ENCODE measurements at places on chromosomes 16 and 17.

GRCh38 chr16:56163938-56164337 lies 27.4 kb upstream of the GNAO1 start:
- no peak for DNase-seq

GRCh38 chr17:27333410-27333980 lies 39.6 kb downstream of the WSB1 start:
- no peak for DNase-seq

DNA sequence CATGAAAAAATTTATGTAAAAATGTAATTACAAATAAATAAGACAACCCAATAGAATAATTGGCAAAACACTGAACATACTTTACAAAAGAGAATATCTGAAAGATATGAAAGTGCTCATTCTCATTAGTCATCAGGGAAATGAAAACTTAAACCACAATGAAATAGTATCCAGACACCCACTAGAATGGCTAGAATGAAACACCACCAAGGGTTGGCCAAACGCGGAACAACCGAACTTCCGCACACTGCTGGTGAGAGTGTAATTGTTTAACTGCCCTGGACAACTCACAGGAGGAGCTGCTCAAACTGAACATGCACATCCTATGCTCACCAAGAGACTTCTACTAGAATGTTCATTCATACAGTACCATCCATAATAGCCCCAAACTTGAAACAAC lies 5.8 kb upstream of the ZDHHC7 start:
- DNase-seq = no peak

GRCh38 chr17:339193-340061 lies 13.2 kb downstream of the RPH3AL start:
- DNase-seq = no peak

GRCh38 chr17:45256114-45256966 lies 5.6 kb downstream of the SPATA32 start:
- DNase-seq = no peak

DNA sequence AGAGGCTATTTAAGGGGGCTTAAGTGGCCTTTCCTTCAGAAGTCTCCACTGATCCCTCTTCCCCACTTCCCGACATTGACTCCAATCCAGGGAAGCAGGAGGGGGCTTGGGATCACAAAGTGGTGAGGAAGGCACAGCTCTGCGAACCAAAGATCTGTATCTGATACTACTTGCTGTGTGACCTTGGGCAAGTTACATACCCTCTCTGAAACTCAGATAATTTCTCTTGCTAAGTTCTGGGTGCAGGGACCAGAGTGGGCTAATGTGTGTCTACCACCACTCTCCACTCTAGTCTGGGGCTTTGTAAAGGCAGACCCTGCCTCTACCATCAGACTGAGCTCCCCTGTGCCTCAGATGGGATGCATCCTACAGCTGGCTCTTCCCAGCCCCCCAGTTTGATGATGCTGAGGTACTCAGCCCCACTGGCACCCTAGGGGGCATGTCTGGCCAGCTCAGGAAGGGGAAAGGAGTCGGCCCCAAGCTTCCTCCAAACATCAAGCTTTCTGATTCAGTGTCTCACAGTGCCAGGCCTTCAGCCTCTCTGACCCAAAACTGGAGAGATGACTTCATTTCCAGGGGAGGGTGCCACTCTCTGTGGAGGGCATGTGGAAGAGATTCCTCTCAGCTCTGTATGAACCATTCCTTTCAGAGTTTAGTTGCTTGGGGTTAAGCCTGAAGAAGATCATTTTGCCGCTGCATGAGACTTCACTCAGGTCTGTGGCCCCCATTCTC lies 10.9 kb downstream of the DLX4 start:
- DNase-seq = no peak

GRCh38 chr16:62190426-62190825 lies 154.2 kb upstream of the CDH8 start:
- no peak for DNase-seq

DNA sequence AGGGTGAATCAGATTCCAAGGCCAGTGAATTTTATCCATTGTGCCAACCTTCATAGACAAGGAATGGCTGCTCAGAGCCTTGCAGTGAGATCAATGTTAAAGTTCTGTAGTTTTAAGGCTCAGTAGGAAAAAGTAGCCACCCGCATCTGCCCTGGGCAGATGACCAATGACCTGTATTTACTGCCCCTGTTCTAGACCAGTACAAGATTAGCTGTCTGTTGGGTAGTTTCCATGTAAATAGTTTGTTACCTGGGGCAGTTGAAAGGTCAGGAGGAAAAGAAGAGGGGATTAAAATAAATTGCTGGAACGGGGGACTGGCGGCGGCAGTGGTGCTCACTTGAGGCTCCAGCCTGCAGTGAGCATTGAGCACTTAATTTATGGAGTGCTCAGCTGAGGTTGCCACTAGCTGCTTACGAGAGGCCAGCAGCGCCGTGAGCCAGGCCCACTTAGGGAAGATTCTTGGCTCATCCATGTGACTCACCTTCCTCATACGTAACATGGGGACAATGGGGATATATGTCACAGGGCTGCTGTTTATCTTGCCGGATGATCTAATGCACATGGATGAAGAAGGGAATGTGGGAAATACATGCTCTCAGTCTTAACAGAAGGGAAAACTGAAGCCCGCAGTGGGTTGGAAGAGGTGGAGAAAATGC lies 10.7 kb upstream of the NOS2 start:
- no peak for DNase-seq

DNA sequence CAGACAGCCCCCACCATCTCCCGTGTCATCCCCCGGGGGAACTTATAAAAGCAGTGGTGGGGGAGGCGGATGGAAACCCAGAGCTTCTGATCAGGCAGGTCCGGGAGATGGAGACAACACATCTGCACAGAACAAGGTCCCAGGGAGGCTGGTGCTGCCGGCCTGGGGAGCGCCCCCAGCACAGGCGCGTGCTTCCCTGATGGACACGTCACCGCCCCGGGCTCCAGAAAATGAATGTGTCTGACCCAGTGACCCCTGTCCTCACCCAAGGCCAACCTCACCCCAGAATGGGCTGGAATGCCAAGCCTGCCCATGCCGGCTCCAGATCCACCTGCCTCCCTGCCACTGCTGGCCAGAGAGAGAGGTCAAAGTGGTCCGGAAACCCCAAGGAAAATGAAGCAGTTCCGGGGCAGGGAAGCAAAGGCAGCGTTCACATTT lies 12.5 kb downstream of the SLC7A5 start:
- no peak for DNase-seq

- DNase-seq = no peak
Observed at GRCh38 chr17:17564323-17564722, 27.2 kb downstream of the PEMT start.

DNA sequence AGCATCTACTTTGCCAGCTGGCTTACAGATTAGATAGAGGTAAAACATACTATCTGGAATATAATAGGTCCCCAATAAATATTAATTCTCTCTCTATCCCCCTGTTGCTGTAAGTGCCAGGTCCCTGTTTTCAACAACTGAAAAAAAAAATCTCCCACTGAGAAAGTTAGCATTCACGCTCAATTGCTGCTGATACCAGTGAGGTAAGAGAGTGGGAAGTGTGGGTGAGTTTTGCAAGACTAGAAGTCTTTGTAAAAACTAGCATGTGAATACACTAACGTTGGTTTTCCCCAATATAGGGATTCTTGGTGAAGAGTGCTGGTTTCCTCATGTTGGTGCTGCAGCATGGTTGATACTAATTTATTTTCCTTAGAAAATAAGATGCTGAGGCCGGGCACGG lies 11.7 kb upstream of the TAOK1 start:
- DNase-seq = no peak

DNA sequence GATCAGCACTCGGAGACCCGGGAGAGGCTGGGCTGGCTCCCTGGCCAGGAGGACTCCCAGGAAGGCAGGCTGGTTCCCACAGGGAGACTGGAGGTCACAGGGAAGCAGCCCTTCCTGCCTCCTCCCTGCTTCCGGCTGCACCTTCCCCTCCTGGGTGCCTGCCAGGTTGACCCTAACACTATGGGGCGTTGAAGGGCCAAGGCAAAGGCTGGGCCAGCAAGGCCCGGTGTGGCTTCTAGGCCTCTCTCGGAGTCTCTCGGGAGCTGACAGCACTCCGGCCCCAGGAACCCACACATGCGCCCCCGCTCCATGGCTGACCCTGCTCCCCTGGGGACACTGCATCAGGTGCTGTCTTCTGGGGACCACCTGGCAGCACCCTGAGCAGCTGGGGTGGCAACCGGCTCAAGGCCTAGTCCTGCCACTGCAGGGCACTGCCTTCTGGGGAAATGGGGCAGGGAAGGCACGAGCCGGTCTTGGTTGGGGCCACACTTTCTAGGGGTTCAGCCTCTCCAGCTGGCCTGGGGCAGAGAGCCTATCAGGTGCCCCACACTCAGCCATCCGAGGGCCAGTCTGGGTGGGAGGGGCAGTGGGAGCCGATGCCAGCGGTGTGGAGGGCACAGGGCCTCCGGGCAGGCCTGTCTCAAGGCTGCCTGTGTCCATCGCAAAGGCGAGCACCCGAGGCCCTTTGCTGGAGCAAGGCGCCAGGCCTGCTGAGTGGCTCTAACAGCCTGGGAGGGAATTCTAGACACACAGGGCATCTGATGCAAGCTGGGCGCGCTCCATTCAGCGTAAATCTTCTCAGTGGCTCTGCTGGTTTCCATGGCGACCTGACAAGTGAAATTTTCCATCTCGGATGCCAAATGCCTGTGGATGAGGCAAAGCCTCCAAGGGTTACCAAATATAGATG lies 5.6 kb upstream of the MTSS2 start:
- DNase-seq = no peak

- no peak for DNase-seq
Observed at GRCh38 chr16:57260294-57260929, 15.4 kb downstream of the ARL2BP start.

DNA sequence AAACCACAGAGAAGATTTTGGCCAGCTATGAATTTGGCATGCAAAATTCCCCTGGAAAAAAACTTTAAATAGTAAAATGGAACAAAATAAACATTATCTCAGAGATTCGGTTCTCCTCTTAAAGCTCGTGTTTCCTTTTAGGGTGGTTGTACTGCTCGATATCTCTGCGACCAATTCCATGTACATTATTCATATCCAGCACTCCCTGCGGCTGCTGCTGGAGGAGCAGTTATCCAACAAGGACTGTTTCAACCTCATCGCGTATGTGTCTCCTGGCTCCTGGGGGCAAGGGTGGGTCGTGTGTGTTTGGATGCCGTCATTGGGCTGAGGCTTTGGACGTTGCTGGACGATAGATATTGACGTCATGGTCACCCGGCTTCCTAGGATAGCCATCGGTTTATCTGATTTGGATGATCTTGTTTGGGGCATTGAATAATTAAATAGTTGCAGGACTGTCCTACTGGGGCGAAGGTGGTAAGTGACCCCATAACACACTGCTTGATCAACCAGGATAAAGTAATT lies 33.8 kb downstream of the VWA3A start:
- no peak for DNase-seq

DNA sequence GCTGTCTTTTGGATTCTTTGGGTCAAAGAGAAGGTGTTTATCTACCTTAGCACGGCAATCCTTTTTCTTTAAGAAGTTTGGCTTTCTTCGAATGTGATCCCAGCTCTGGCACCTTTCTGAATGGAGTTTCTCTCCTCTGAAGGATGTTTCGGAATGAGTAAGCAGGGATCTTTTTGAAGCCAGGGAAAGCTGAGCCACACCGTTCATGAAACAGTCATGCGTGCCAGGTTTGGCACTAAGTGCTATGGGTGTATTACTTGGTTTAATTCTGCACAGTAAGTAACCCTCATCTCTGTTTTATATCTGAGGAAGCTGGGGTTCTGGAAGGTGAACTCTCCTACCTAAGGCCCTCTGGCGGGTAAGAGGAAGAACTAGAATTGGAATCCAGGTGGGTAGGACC lies 234.5 kb downstream of the NTN1 start:
- no peak for DNase-seq

DNA sequence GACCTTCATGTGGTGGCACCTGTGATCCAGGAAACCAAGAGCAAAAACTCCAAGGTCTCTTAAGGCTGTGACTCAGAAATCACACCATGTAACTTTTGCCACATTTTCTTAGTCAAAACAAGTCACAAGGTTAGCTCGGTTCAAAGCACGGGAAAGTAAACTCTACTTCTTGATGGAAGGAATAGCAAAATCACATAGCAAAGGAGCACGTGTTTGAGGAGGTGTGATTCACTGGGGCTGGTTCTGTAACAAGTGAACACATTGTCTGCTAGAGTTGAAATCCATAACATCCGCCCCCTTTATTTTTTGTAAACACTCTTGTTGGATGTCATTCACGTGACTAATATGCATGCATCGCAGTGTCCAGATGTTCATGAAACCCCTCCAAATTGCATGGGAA lies 415.0 kb upstream of the MAF start:
- DNase-seq = no peak

- DNase-seq = no peak
Observed at GRCh38 chr17:2319051-2319450, 15.3 kb downstream of the SRR start.

DNA sequence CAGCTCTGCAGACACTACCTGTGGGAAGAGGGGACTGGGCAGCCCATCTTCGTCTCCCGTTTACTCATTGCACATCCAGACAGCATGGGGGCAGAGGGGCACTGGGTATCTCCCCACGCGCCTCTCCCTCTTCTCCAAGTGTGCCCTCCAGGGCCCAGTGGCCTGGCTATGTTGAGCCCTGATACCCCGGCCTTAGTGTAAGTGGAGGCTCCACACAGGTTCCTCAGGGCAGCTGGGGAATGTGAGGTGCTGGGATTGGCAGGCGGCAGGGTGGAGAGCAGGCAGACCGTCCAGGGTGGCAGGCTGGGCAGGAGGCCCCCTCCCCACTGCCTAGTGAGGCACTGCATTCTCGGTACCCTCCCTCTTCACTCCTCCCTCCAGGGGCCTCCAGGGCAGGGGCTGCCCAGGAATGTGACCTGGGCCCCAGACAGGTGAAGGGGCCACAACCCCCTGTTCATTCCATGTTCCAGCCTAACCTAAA lies 13.2 kb upstream of the NAGLU start:
- no peak for DNase-seq

DNA sequence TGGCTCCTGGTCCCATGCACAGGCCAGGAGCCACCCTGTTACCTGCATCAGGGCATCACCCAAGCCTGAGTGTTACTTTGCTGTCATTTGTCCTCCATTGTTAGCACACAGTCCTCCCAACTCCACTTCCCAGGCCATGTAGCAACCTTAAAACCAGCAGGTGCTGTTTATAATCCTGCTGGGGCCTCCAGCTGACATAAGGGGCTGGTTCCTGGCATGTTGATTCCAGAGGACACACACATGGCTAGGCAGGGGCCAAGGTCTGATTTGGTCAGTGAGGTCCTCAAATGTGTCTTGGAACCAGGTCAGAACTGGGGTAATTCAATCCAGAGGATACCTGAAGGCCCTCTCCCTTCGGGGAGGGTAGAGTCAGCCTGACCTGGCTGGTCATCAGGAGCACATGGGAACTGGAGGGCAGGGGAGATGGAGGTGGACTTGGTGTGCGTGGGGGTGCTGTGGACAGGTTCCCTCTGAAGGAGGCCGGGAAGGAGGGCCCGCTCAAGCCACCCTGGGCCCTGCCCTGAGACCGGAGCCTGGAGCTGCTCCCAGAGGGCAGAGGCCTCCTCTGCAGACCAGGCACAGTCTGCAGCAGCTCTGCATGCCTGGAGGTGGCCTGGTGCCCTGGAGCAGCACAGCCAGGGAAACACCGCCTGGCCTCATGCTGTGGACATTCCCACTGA lies 6.6 kb downstream of the ADORA2B start:
- no peak for DNase-seq

GRCh38 chr17:52233176-52233575 lies 74.7 kb upstream of the CA10 start:
- DNase-seq = no peak

Measured in stimulated activated CD4-positive, alpha-beta T cell treated with anti-CD3 and anti-CD28 coated beads, TNF-alpha, amount 100 ng/mL, for 48 hours (primary cell).